ENCODE measurements at places on chromosomes 3 and 15. TPM values are rescaled to one million over a fixed set of nuclear protein-coding genes. Genes with fewer than 3 reads are reported as not detected.

The CCDC14 gene
- 44.8 TPM for total RNA-seq

The GPR160 gene
- 10.3 TPM for total RNA-seq

The ADAMTS9 gene
- total RNA-seq, result not detected

The BOC gene
- 0.29 TPM for total RNA-seq

The ANKUB1 gene
- not detected for total RNA-seq

The ROBO2 gene
- total RNA-seq, result not detected

The GOLGA6L7 gene
- not detected for total RNA-seq

DNA sequence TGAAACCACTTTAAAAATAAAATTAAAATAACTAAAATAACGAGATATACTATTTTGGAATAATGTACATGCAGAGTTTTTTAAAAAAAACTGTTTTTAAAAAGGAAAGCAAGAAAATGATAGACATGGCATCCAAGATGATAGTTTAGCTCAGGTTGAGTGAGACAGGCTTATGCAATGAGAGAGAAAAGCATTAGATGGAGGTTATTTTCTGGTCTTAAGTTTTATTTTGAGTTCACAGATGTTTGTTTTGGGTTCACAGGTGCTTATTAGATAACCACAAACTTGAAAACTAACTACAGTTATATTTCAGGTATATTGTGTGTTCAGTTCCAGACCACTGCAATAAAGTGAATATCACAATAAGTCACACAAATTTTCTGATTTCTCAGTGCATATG lies 413.6 kb upstream of the TMCO5A start:
- DNase-seq, result no peak

DNA sequence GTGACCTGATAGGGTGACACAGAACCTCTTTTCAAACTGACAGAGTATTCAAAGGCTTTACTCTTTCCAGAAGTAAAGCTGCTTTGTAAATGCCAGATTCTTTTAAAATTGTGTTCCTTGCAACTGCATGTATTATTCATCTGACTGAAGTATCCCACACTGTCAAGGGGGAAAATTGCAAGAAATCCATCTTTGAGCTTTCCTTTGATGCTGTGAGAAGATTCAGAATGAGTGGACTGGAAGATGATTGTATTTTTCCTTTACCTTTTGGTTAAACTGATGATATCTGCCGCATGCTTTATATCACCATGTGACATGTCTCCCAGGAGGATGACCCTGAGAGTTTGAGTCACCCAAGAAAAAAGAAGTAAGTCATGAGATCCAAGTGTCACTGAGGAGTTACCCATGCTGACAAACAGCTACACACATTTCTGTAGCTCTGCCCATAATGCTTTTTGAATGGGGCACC lies 250.8 kb upstream of the CBLB start:
- DNase-seq, result peak; percentile 57

DNA sequence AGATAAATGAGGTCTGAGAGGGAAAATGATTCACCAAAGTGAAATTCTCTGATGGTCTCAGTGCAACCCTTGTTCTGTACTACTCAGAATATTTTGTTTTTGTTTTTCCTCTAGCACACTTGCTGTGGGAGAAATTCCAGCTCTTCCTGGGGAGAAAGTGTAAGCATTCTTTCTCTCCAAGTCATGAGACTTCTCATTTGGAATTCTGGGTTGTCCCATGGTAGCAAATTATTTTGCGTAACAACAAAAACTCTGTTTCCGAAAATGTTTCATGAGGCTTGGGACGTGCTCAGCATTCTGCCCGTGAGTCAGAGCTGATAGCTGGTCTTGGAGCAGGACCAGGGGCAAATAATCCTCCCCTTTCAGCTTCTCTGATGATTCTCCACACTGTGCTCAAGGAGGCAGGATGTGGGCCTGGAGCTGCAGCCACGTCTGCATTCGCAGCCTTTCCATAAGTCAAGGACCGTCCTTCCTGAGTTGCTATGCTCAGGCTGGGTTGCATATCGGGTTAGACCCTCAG lies 70.3 kb downstream of the SENP2 start:
- no peak for DNase-seq

GRCh38 chr3:7876741-7877297 lies 624.8 kb upstream of the LMCD1 start:
- peak; percentile 41 for DNase-seq

- no peak for DNase-seq
Measured at GRCh38 chr3:124811436-124811835, 75.7 kb downstream of the ITGB5 start.

GRCh38 chr3:42398080-42398479 lies 12.3 kb downstream of the LYZL4 start:
- DNase-seq, result no peak

GRCh38 chr3:35276568-35276967 lies 362.8 kb upstream of the ARPP21 start:
- no peak for DNase-seq

DNA sequence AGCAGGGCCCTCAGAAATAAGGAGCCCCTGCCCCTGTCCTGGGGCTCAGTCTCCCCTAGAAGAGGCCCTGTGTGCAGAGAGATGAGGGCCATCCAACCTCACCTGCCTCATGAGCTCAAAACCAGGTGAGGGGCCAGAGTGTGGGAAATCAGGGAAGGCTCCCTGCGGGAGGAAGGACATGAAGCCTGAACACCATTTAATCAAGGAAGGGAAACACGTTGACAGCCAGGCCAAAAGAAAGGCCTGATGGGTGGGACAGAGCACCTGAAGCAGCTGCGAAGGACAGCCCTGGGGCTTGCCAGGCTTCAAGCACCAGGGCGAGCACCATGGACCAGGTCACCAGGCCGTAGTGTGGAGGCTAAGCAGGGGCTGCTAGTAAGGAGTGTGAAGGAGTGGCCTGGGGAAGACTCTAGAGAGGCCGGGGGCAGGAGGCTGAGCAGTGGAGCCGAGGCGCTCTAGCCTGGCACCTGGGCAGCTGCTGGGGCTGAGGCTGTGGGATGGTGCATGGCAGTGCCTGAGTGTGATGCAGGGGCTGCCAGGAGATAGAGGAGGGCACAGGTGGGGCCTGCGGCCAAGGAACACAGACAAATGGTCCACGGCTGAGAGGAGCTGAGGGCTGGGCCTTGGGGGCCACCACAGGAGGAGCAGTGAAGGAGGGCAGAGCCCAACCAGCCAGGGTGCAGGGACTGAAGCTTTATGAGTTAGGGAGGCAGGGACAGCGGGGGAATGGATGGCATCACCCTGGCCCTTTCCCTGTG lies 16.1 kb downstream of the ACAA1 start:
- DNase-seq, result no peak

DNA sequence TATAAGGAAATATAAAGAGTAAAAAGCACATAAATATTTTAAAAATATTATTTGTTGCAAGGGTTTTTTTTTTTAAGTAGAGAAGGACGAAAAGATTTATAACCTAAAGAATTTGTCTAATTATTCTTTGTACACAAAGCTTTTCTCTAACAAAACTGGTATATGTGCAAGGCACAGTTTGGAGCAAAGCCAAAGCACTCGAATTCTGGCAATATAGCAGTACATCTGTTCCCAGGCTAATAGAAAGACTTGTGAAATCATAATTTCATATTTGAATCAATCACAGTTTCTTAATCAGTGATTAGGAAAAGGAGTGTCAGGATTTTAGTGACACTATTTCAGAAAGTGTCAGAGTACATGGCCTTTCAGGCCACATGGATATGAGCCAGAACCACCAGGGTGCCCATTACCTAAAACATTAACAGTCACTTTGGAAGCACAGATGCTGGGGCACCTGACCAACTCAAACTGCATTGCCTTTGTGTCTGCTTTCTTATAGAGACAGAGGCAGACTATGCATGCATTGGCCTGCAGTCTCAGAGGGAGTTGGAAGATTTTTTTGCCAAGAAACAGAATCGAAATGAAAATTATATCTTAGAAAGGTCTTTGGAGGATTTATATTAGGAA lies 651.8 kb upstream of the SGO1 start:
- DNase-seq, result no peak

GRCh38 chr15:28903555-28903954 lies 17.8 kb downstream of the APBA2 start:
- DNase-seq, result no peak

- DNase-seq, result peak; percentile 84
Measured at GRCh38 chr3:14428087-14429033, 26.0 kb downstream of the SLC6A6 start.

DNA sequence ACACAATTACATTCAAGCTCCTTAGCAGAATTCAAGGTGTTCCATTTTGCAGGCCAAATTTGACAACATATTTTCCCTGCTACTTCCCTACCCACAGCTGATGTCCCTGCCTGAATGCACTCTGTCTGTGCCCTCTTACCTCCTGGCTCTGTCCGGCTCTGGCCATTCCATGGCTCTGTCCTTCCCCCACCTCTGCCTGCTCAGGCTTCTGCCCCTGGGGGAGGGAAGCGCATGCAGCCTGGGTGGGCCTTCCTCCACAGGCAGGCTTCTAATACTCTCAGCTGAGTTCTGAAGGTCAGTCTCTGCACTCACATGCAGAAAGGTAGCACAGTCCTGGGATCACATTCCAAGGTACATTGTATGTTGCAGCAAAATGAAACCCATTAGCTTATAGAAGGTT lies 113.6 kb upstream of the CACNA2D3 start:
- DNase-seq, result no peak

DNA sequence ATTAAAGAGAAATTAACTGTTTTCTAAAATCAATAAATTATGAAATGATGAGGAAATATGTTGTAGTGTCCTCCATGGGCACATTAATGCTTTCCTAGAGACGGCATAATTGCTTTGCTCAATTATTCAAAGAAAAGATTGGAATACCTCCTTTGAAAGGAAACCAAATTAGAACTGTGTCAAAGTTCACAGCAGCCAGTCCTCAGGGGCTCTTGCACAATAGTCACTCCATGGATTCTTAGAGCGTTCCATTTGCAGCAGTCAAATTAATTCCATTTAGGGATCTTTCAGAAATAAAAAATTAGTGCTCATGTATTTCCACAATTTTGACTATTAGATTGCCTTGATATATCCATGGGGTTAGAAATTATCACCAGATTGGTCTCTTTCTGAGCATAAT lies 841.6 kb upstream of the DPPA4 start:
- no peak for DNase-seq

- no peak for DNase-seq
Measured at GRCh38 chr15:82100111-82100929, 54.5 kb upstream of the MEX3B start.

GRCh38 chr3:169746924-169747323 lies 17.9 kb downstream of the TERC start:
- DNase-seq, result no peak

GRCh38 chr15:94925680-94926079 lies 694.3 kb downstream of the MCTP2 start:
- DNase-seq, result no peak

DNA sequence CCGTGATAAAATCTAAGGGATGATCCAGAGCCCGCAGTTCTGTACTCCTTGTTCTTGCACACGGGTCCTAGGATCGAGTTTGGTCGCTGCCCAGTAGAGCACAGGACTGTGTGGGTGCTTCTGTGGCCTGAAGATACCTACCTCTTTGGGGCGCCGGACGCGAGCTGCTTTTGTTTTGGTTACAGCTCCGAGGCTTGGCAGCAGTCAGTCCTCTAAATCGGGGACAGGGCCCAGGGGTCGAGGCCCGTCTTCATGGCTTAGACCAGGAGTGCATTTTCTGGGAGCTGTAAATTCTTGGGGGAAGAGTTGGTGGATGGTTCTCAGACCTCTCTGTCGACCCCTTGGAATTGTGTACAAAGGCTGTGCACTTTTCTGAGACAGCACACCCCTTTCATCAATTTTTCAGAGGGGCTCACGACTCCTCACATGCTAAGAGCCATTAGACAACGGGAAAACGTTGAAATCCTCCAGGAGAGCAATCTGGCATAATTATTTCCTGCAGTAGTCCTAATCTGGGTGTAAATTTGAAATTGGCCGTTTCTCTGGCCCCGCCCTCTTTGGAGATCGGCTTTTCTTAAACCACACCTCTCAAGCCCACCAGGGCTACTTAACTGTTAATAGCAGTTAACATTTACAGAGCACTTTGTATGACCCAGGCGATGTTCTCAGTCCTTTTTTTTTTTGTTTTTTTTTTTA lies 928 bp downstream of the CEP97 start:
- peak; percentile 53 for DNase-seq

DNA sequence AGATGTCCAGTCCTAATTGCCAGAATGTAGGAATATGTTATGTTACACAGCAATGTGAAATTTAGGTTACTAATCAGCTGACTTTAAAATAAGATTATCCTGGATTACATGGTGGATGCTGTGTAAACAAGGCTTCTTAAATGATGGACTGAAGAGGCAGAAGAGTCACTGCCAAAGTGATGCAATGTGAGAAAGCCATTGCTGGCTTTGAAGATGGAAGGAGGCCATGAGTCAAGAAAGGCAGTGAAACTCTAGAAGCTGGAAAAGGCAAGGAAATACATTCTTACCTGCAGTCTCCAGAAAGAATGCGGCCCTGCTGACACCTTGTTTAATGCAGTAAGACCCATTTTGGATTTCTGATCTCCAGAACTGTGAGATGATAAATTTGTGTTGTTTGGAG lies 179.1 kb upstream of the ZPLD1 start:
- no peak for DNase-seq
